Purkinje cell (primary cell): ENCODE measurements at places on chromosomes 3 and 15. TPM values are rescaled to one million over a fixed set of nuclear protein-coding genes. Genes with fewer than 3 reads are reported as not detected.

Gene GOLGA6L6
- polyA plus RNA-seq: not detected in 2 replicates

Gene FHIT
- 14.7 and 17.5 TPM in 2 replicates for polyA plus RNA-seq

Gene BCHE
- polyA plus RNA-seq: 30.3 and 40.8 TPM in 2 replicates

Gene ZNF80
- 0.31 TPM in 1 of 2 replicates, not detected in the other for polyA plus RNA-seq

Gene EPB42
- not detected in 2 replicates for polyA plus RNA-seq

Gene PLSCR4
- 15.6 and 15.9 TPM in 2 replicates for polyA plus RNA-seq

Gene GOLGA6L7
- polyA plus RNA-seq: not detected in 2 replicates

Gene CKMT1A
- polyA plus RNA-seq: 53.6 and 81.7 TPM in 2 replicates

Gene PLA2G4E
- 0.07 and 0.13 TPM in 2 replicates for polyA plus RNA-seq

Gene KCNMB2
- 3.3 TPM in 1 of 2 replicates, not detected in the other for polyA plus RNA-seq

Gene ZBBX
- 3.0 and 10.8 TPM in 2 replicates for polyA plus RNA-seq

Gene WDR93
- polyA plus RNA-seq: 0.39 and 0.56 TPM in 2 replicates

Gene C3orf22
- not detected in 2 replicates for polyA plus RNA-seq

Gene TTLL13
- 0.31 and 0.79 TPM in 2 replicates for polyA plus RNA-seq

Gene SLC22A13
- polyA plus RNA-seq: 0.15 TPM in 1 of 2 replicates, not detected in the other

Gene CAPN3
- polyA plus RNA-seq: 1.1 and 1.5 TPM in 2 replicates

Gene CAMK1
- polyA plus RNA-seq: 8.3 and 13.7 TPM in 2 replicates

Gene GASK1A
- polyA plus RNA-seq: 2.2 and 2.6 TPM in 2 replicates

Gene MRPL47
- polyA plus RNA-seq: 207 and 261 TPM in 2 replicates

Gene APH1B
- 25.9 and 29.1 TPM in 2 replicates for polyA plus RNA-seq

Gene SLC9C1
- polyA plus RNA-seq: not detected in 2 replicates

Gene PRSS50
- not detected in 2 replicates for polyA plus RNA-seq

Gene ETFA
- polyA plus RNA-seq: 83.7 and 135 TPM in 2 replicates

Gene PYGO1
- polyA plus RNA-seq: 2.4 and 4.0 TPM in 2 replicates

Gene GOLGA6L2
- not detected in 2 replicates for polyA plus RNA-seq
